Testis (tissue), 5 donors: ENCODE measurements at places on chromosomes 5 and 9. TPM values are rescaled to one million over a fixed set of nuclear protein-coding genes. Genes with fewer than 3 reads are reported as not detected.

GRCh38 chr5:181221792-181222629, 1.1 kb upstream of the TRIM41 start:
- H3K36me3 ChIP-seq = no peaks in the 10 kb centered on the region
- peak; percentile 97 for DNase-seq
- H3K4me3 ChIP-seq = peak overlapping the region; percentile 89
- H3K4me1 ChIP-seq = no peaks in the 10 kb centered on the region

DNA sequence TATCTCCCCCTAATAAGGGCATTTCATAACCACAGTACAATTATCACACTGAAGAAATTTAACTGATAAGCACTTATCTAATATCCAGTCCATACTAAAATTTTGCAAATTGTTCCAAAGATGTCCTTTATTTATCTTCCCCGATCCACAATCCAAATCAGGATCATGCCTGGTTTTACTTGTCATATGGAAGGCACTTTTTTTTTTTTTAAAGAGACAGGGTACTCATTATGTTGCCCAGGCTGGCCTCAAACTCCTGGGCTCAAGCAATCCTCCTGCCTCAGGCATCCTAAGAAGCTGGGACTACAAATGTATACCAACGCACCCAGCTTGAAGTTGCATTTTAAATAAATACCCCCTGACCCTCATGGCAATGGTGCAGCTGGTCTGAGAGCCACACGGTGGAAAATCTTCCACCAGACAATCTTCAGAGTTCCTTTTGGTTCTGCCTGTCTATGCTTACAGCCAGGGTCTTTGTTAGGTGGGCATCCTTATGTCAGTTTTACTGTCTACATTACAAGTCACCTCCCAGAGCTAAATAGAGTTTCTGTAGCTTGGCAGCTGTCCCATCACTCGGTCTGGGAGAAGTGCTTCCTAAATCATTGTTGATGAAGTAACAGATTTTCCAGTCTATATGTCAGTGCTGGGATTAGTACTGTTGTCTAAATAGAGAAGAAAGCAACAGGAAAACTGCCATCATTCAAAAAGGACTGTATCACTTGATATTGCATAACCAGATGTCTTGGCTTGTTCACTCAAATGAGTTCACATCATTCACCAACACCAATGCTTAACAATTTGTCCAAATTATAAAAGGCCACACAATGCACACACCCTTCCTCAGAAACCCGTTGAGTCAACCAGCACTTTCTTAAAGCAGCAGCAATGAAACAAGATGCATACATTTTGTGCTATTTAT, 26.4 kb downstream of the PTPN3 start:
- no peaks in the 10 kb centered on the region for H3K27me3 ChIP-seq
- no peak overlapping the region for H3K27ac ChIP-seq
- no peak for DNase-seq

Gene LEAP2
- total RNA-seq = 4.1 TPM

GRCh38 chr5:74540622-74541021, 99.9 kb downstream of the ENC1 start:
- no peaks in the 10 kb centered on the region for H3K36me3 ChIP-seq
- H3K27ac ChIP-seq = no peak overlapping the region
- no peaks in the 10 kb centered on the region for H3K27me3 ChIP-seq
- H3K4me1 ChIP-seq = peaks cover 22% of the 10 kb centered on the region

- H3K36me3 ChIP-seq = no peaks in the 10 kb centered on the region
- H3K4me1 ChIP-seq = no peaks in the 10 kb centered on the region
- DNase-seq = no peak
- no peak overlapping the region for H3K4me3 ChIP-seq
- no peak overlapping the region for H3K27ac ChIP-seq
Observed at GRCh38 chr9:119758241-119758640, 389.0 kb upstream of the BRINP1 start.

Gene GRXCR2
- 0.31 TPM for total RNA-seq

Gene ENTREP1
- total RNA-seq = 5.9 TPM

- DNase-seq = no peak
- H3K27ac ChIP-seq = no peak overlapping the region
- no peak overlapping the region for H3K4me3 ChIP-seq
- H3K4me1 ChIP-seq = no peaks in the 10 kb centered on the region
- no peaks in the 10 kb centered on the region for H3K36me3 ChIP-seq
Observed at GRCh38 chr9:33619666-33620404, 95.8 kb downstream of the ANKRD18B start.

- H3K27ac ChIP-seq = no peak overlapping the region
- DNase-seq = peak; percentile 41
- no peak overlapping the region for H3K4me3 ChIP-seq
- H3K27me3 ChIP-seq = no peaks in the 10 kb centered on the region
Observed at GRCh38 chr9:99023231-99023630, 79.5 kb downstream of the COL15A1 start.

GRCh38 chr9:127567730-127568617, 44.1 kb upstream of the STXBP1 start:
- peak overlapping the region; percentile 87 for H3K27ac ChIP-seq

- H3K27ac ChIP-seq = no peak overlapping the region
- no peaks in the 10 kb centered on the region for H3K36me3 ChIP-seq
- DNase-seq = no peak
- H3K4me1 ChIP-seq = no peaks in the 10 kb centered on the region
- H3K27me3 ChIP-seq = no peaks in the 10 kb centered on the region
Observed at GRCh38 chr9:79759460-79759859, 187.7 kb downstream of the TLE4 start.

Gene GM2A
- total RNA-seq = 38.0 TPM

DNA sequence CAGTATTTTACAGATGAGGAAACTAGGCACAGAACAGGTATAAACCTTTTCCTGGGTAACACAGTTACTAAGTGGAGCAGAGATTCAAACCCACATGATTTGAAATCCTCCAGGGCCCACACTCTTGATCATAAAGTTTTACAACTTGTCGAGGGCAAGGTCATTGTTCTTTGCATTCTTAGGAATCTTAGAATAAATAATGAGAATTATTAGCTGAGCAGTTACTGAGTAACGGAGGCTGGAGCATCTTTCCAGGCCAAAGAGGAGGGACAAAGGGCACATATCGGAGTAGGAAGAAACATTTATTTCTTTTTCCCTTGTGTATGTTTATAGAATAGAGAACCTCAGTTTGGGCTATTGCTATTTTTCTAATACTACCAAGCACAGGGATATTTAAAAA, 27.1 kb upstream of the F2R start:
- H3K27me3 ChIP-seq = no peaks in the 10 kb centered on the region
- no peak overlapping the region for H3K27ac ChIP-seq

GRCh38 chr9:124365036-124365435, 50.2 kb downstream of the PSMB7 start:
- H3K4me3 ChIP-seq = no peak overlapping the region
- H3K36me3 ChIP-seq = no peaks in the 10 kb centered on the region
- no peak for DNase-seq
- H3K27me3 ChIP-seq = no peaks in the 10 kb centered on the region
- H3K27ac ChIP-seq = no peak overlapping the region
- no peaks in the 10 kb centered on the region for H3K4me1 ChIP-seq

Gene GPR151
- not detected for total RNA-seq

GRCh38 chr5:177404641-177405179, 4.2 kb upstream of the PFN3 start:
- peaks cover 21% of the 10 kb centered on the region for H3K4me1 ChIP-seq
- H3K27ac ChIP-seq = no peak overlapping the region
- no peaks in the 10 kb centered on the region for H3K36me3 ChIP-seq
- H3K4me3 ChIP-seq = peak overlapping the region; percentile 60

GRCh38 chr5:124178050-124178449, 568.4 kb downstream of the ZNF608 start:
- no peaks in the 10 kb centered on the region for H3K27me3 ChIP-seq
- no peak overlapping the region for H3K4me3 ChIP-seq
- H3K36me3 ChIP-seq = no peaks in the 10 kb centered on the region
- no peak for DNase-seq

DNA sequence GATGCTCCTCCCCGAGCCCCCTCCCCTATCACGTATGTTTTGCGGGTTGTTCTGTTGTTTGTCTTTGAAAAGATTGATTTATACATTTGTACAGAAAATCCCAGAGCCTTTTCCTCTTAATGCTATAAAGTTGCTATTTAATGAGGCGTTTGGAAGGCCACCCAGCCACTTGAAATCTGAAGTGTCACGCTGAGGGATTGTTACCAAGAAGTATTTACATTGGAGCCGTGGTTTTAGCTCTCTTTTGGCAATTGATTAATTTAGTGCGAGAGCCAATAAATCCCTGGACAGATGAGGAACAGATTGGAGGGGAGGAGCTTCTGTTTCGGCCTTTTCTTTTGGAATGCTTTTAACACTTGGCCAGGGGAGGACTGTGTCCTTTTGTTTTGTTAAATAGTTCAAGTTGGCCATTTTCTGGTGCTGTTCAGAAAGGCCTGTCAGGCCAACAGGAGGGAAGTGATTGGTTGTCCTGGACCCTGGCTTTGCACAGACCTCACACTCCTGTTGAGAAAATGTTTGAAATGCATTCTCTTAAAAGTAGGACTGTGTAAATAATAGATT, 250.2 kb downstream of the PDZD2 start:
- no peaks in the 10 kb centered on the region for H3K36me3 ChIP-seq
- DNase-seq = no peak
- no peak overlapping the region for H3K4me3 ChIP-seq
- no peak overlapping the region for H3K27ac ChIP-seq

- peaks cover 4% of the 10 kb centered on the region for H3K4me1 ChIP-seq
- no peak overlapping the region for H3K4me3 ChIP-seq
Observed at GRCh38 chr5:75460942-75461610, 50.4 kb downstream of the CERT1 start.

Gene APBA1
- 9.4 TPM for total RNA-seq

Gene CATSPER3
- 21.7 TPM for total RNA-seq

- no peaks in the 10 kb centered on the region for H3K36me3 ChIP-seq
- no peak overlapping the region for H3K27ac ChIP-seq
- H3K4me1 ChIP-seq = no peaks in the 10 kb centered on the region
- no peaks in the 10 kb centered on the region for H3K27me3 ChIP-seq
- no peak overlapping the region for H3K4me3 ChIP-seq
- no peak for DNase-seq
Observed at GRCh38 chr5:35908228-35908627, 30.2 kb downstream of the CAPSL start.

Gene CIZ1
- 115 TPM for total RNA-seq

- H3K36me3 ChIP-seq = no peaks in the 10 kb centered on the region
- no peaks in the 10 kb centered on the region for H3K27me3 ChIP-seq
- H3K4me1 ChIP-seq = peaks cover 6% of the 10 kb centered on the region
- DNase-seq = no peak
- no peak overlapping the region for H3K27ac ChIP-seq
Observed at GRCh38 chr5:83337453-83338035, 134.0 kb upstream of the VCAN start.

DNA sequence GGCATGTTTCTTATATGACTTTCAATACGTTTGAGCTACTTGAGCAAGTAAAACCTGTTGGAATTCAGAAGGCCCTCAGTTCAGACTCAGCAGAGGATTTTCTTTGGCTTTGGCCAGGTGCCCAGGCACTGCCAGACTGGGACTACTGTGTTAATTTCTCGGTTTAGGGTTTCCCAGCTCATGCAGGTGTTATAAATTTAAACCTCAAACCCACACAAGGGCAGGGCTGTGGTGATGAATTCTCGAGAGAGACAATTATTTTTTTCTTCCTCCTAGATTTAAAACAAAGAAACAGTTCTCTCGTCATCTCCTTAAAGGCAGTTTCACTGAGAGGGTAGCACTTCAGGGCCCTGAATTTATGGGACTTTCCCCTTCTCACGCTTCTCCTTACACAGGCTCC, 406.0 kb upstream of the PIK3R1 start:
- peaks cover 19% of the 10 kb centered on the region for H3K4me1 ChIP-seq
- no peaks in the 10 kb centered on the region for H3K27me3 ChIP-seq
- H3K36me3 ChIP-seq = no peaks in the 10 kb centered on the region
- DNase-seq = no peak

DNA sequence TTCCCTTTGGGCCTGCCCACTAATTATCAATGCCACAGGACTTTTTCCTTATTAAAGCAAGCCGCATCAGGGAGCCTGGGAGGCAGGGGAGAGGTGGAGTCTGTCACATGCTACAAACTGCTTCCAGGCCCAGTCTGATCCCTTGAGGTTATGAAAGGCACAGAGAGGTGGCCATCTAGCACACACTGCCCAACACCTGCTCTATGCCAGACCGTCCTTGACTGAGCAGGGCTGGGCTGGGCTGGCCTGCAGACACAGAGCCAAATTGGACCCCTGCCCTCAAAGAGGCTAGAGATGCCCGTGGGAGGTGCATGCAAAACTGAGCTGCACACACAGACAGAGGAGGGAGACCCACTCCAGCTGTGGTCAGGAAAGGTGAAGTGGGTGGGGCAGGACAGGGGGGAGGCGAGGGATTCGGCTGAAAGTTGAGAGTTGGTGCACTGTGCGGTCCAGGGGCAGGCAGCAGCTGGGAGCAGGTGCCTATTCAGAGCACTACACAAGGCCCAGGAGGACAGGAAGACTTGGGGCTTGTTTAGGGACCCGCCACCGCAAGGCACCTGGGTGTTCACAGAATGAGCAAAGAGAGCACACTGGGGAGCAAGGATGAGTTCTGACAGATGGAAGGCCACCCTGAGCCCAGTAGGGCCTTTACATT, 36.4 kb upstream of the TCF7 start:
- H3K36me3 ChIP-seq = no peaks in the 10 kb centered on the region
- no peak overlapping the region for H3K27ac ChIP-seq
- no peaks in the 10 kb centered on the region for H3K27me3 ChIP-seq
- H3K4me3 ChIP-seq = no peak overlapping the region
- DNase-seq = no peak

Gene NFIB
- 34.7 TPM for total RNA-seq
